Cortex of kidney (tissue), 1 donor: ENCODE measurements at places on chromosomes 2 and 18.

DNA sequence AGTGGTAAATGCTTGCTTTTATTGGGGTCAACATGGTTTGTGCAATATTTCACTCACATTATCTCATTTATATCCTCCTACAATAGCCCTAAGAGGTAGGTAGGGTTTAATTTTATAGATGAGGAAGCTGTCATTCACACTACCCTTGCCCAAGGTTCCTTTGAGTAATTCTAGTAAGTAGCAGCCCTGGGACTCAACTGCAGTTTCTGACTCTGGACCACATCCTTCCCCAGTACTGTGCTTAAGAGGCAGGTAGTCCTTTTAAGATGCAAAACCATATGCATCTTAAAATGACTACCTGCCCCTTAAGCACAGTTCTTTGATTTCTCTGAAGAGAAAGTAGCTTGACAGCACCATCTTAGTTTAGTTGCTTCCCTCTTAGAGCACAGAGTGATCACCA is 15.7 kb upstream of the NT5C1B start:
- DNase-seq = no peak

- DNase-seq = no peak
Observed at GRCh38 chr2:30265052-30266015, 34.0 kb downstream of the LBH start.

DNA sequence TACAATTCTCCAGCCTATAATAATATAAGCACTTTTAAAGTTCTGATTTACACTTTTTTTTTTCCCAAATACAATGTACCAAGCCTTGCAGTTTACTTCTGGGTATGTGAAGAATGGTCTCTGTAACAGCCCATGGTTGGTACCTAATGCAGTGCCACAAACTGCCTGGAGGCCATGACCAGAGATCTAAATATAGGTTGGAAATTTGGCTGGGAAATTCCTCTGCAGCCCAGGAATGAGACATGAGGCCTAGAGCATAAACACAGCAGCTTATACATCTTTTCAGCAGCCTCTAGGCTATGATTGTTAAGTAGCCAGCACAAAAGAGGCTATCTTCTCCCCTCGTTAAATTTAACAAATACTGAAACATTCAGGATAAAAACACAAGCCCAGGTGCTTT is 432.0 kb upstream of the FAM98A start:
- DNase-seq = no peak

DNA sequence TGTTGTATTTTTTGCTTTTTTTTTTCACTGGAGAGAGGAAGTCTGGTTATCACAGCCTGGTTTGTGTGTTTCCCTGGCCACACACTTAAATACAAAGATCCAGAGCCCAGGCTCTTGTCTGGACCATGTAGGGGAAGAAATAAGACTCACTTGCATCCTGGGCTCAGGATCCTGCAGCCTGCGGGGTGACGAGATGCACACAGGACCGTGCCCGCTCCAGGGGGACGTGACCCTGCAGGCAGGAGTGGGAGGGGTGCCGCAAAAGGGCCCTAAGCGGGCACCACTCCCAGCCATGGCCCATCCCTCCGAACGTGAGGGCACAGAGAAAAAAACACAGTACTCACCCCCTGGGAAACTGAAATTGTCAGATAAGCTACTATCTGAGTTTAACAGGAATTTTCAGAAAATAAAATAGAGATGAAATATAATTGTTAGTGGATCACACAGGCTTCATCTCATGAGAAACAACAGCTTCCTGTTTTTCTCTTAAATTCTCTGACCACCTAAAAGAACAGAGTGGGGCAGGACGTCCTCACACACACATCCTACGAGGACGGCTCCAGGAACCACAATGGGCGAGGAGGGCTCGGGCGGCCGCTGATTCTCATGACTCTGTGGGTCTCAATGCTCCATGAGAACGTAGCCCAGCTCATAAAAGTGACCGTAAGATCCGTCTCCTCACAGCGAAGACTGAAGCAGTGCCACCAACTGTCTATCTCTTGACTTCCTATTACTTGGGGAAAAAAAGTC is 142.6 kb upstream of the ALKAL2 start:
- DNase-seq = no peak

GRCh38 chr18:8208716-8209115 is 400.5 kb upstream of the RAB12 start:
- DNase-seq = no peak

DNA sequence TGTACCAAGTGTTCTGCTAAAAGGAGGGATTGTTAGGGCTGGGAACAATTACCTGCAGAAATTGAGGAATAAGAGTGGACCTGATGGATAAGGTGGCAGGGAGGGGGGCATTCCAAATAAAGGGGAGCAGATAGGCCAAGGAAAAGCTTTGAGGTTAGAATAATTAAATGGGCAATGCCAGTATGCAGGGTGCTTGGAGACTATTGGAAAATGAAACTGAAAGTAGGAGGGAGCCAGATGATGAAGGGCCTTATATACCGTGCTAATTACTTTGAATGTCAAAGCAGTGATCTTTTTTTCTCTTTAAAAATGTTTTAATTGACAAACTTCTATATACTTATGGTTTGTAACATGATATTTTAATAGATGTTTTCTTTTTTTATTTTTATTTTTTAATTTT is 42.9 kb downstream of the MMADHC start:
- DNase-seq = no peak

DNA sequence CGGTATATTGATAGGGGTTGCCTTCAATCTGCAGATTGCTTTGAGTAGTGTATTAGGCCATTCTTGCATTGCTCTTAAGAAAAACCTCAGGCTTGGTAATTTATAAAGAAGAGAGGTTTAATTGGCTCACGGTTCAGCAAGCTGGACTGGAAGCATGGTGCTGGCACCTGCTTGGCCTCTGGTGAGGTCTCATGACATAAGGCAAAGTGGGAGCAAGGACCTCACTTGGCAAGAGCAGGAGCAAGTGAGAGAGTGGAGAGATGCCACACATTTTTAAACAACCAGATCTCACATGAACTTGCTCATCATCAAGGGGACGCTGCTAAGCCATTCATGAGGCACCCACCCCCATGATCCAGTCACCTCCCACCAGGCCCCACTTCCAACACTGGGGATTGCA is 4.9 kb downstream of the MAP3K2 start:
- DNase-seq = no peak

DNA sequence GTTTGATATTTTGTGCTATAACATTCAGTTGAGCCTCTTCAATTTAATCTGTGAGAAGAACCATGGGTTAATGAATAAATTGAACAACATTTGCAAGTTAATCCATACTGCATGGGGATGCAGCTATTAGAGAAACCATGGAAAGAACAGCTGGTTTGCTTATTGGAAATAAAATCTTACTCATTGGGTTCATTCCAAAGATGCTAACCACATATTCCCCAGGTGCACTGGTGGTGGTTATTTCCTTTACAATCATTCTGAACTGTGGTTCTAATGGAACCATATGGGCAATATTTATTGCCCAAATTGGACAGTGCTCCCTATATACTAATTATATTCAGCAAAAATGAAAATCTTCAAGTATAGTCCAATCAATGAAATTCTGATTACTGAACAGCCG is 1200.4 kb upstream of the CDH2 start:
- DNase-seq = no peak

DNA sequence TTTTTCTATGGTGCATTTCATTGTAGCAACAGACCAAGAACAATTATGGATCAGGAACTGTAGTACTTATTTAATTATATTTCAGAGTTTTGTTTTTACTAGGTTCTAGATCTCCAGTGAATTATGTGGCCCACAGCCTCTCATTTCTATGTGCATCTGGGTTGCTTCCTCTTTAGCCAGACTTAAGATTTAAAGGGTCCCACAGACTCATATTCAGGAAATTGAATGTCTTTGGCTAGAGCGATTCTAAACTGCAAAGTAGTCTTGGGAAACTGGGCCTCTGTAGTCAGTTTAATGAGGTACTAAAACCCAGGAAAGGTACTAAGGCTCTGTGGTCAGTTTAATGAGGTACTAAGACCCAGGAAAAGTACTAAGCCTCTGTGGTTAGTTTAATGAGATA is 94.4 kb downstream of the LYPD6B start:
- no peak for DNase-seq

DNA sequence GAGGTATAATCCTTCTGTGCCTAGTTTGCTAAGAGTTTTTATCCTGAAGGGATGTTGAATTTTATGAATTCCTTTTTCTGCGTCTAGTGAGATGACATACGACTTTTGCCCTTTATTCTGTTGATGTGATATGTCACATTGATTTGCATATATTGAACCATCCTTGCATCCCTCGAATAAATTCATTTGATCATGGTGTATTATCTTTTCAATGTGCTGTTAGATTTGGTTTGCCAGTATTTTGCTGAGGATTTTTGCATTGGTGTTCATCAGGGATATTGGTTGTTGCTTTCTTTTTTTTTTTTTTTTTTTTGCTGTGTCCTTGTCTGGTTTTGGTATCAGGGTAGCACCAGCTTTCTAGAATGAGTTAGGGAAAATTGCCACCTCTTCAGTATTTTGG is 9.1 kb downstream of the GCC2 start:
- DNase-seq = no peak

- DNase-seq = no peak
Observed at GRCh38 chr2:196162586-196163175, 8.7 kb downstream of the STK17B start.

- DNase-seq = no peak
Observed at GRCh38 chr18:56709463-56709862, 58.3 kb downstream of the WDR7 start.

DNA sequence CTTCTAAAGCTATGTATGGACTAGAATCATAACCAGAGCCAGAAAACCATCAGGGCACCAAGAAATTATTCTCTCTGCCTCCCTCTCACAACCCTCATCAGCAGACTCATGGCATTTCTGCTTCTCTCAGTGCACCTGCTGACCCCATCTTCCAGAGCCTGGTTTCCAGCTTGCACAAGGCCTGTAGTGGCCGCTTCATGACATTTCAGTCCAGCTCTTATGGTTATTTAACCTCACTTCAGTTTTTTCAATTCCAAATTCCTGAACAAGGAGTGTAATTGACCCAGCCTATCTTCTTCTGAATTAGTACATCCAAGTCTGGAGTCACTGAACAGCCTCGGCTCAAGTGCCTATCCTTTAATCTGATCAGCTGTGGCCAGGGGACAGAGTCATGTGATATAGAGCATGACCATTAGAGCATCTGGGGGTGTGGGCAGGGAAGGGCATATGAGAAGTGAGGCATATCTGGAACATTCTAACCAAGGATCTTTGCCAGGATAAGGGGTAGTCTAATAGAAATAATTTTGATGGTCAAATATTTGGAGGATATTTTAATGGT is 97.2 kb upstream of the TMEM17 start:
- no peak for DNase-seq

- no peak for DNase-seq
Observed at GRCh38 chr2:132383956-132384355, 32.6 kb upstream of the GPR39 start.

DNA sequence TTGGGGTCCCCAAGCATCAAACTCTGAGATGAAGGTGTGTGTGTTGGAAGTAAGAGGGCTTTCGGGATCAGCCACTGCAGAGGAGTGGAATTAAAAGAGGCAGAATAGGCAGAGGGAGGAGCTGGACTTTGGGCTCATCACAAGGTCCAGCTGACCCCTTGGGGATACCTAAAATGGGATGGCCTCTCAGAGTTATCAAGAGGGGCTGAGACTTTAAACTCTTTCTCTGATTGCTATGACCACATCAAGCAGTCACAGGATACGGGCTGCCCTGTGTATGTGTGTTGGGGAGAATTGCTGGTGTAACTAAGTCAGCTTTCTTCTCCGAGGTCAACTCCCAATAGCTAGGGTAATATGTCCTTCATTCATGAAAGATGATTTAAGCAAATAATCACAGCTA is 127.7 kb upstream of the SLC14A2 start:
- no peak for DNase-seq

- no peak for DNase-seq
Observed at GRCh38 chr2:80028584-80028983, 276.0 kb downstream of the LRRTM1 start.

GRCh38 chr2:162226836-162227235 is 16.4 kb downstream of the FAP start:
- DNase-seq = no peak

DNA sequence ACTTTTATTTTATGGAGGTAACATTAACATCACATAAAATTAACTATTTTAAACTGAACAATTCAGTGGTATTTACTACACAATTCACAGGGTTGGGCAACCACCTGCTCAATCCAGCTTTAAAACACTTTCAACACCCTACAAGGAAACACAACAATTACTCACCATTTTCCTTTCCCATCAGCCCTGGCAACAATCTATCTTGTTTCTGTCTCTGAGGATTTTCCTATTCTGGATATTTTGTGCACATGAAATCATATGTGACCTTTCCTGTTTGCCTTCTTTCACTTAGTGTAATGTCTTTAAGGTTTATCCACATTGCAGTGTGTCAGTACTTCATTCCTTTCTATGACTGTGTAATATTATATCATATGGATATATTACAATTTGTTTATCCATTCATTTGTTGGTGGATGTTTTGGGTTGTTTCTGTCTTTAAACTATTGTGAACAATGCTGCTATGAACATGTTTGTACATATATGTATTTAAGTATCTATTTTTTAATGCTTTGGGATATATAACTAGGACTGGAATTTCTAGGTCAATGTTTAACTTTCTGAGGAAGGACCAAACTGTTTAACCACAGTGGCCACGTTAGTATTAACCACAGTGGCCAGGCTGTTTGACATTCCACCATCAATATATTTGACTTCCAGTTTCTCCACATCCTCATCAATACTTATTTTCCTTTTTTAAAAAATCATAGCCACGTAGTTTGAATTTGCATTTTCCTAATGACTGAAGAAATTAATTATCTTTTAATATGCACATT is 72.4 kb upstream of the KIF5C start:
- no peak for DNase-seq

- DNase-seq = no peak
Observed at GRCh38 chr2:30382995-30383394, 64.1 kb upstream of the LCLAT1 start.

GRCh38 chr18:6778459-6779247 is 49.1 kb downstream of the ARHGAP28 start:
- DNase-seq = no peak

DNA sequence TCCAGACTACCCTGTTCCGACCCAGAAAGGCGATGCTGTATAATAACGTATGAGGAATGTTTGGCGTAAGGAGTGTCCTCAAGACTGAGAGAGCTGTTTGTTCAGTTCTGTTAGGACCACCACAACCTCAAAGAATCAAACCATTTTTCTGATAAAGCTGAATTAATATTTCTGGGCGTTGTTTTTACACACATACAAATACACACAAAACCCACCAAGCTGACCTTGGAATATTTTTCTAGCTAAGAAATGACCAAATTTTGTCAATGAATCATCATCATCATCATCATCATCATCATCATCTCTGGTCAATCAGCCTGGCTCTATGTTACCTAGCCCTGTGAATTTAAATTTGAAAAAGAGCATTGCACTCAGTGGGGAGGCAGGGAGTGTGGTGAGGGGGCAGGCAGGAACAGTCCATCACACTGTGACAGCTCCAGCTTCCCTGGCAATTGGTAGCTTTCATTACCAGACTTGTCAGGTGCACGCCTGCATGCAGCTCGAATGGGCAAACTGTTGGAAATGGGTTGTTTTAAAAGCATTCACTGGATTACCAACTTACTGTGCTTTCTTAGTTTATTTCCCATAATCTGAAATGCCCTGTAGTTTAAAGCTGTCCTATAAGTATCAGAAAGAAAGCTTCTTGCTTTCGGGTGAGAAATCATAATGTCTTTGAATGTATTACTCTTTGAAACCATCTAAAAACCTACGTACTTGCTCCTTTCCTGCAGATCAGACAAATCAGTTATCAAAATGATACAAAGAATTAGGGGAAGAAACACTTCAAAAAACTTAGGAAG is 6.9 kb upstream of the POU3F3 start:
- DNase-seq = no peak

GRCh38 chr2:100876231-100876860 is 56.4 kb downstream of the NPAS2 start:
- no peak for DNase-seq

GRCh38 chr2:86512034-86512433 is 51.2 kb downstream of the CHMP3 start:
- no peak for DNase-seq
